ENCODE measurements at places on chromosomes 4 and X.

GRCh38 chrX:148135738-148136137 lies 154.6 kb downstream of the FMR1NB start:
- DNase-seq = no peak

- DNase-seq = no peak
These were observed 23.2 kb downstream of the APOO start for GRCh38 chrX:23884427-23885024.

DNA sequence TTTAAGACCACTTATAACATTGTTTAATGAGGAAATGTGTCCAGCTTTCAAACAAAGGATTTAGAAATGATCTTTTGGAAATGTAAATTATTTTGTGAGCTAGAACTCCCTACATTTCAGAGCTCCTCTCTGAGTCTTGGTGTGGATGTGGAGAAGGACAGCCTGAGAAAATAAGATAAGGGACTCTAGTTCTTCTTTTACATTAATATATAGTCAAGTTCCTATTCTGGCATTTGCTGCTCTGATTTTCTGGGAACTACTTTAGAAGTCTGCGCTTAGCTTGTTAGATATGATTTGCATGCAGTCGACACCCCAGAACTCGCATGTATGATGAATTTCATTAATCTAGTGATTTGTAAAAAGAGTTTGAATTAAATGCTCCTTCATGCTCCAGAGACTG lies 45.5 kb downstream of the TSPAN7 start:
- DNase-seq = no peak

DNA sequence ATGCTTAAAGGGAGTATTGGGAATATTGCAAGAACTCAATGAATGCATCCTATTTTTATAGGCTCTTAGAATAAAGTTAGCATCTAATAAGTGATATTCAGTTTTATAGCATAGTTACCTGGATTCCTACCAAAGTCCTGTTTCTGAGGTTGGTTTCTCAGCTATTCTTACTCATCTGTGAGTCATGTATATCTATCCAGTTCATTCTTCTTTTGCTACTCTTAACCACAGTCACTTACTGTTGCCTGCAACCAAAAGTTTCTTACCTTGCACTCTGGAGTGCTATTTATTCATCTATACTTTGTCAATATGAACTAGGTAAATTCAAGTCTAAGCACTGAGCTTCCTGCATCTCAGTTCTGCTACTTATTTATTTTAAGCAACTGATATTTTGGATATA lies 322.5 kb downstream of the HS3ST1 start:
- no peak for DNase-seq

DNA sequence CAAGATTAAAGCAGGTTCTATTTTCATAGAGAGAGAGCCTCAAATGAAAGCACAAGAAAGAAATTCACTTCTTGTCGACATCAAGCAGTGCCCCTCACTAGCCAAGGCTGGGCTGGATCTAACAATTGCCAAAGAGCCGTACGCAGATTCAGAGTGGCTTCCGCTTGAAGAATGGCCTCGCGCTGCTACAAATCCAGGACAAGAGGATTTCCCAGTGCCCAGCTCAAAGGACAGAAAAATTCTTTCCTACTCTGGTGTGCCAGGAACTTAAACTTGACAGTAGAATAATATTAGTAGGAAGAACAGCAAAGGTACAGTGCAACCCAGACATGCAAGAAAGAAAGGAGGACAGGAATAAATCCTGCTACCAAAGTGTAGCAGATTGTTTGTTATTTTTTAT lies 56.5 kb upstream of the PPARGC1A start:
- DNase-seq = no peak

DNA sequence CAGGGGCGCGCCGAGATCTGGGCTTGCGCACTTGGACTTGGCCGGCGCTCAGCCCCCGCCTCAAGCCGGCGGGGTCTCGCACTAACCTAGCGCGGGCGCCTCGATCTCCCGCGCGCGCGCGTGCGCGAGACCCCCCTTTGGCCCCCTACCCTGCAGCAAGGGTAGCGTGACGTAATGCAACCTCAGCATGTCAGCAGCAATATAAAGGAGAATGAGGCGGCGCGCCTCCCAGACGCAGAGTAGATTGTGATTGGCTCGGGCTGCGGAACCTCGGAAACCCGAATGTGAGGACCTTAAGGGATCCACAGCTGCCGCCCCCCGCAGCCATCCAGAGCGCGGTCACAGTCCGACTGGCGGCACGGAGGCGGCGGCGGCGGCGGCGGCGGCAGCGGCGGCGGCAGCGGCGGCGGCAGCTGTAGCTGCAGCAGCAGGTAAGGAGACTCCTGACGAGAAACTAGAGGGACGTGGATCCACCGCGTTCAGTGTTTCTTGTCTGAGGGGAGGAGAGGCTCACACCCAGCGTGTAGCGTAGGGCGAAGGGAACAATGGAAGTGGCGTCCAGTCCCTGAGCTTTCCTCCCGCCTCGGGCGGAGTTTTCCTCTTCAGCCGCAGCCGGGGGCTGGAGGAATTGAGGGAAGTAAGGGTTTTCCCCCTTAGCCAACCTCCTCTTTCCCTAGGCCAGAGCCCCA lies at the start of the genes SATL1 and ZNF711:
Gene SATL1, minus strand, starts transcription at position 19 of the 689 bp plus-strand sequence. CDS start 134,811 bp downstream, outside the sequence.
Gene ZNF711, plus strand, starts transcription at position 231 of the 689 bp plus-strand sequence. CDS start 3,582 bp downstream, outside the sequence.
- no peak for DNase-seq

DNA sequence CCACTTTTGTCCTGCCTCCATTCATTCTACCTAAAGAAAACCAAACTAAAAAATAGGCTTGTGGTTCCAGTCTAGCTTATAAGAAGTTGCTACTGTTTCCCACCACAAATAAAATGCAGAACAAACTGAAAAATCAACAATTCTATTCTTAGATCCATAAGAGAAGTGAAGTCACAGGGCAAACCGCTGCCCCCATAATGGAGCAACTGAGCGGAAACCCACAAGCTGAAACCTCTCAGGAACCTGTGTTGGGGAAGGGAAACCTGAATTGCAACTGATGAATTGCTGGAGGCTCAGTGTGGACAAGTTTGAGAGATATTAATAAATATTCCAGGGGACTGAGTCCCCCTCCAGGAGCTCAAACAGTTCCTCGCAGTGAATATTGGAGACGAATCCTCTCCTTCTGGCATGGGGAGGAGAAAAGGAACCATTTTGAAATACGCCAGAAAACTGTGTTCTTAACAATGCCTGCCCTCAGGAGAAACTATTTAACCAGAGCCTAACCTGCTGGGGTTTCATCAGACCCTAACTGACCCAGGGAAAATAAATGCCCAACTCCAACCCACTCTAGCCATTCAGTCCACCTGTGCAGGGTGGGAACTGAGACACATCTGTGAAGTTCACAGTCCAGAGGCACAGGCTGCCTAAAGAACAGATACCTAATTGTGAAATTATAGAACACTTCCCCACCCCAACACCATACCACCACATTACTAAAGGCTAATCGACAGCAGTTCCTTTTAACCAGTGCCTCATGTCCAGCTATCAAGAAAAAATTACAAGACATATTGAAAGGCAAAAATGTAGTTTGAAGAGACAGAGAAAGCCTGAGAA lies 22.8 kb upstream of the SH3RF1 start:
- DNase-seq = no peak

GRCh38 chr4:5932035-5932568 lies 39.2 kb upstream of the CRMP1 start:
- DNase-seq = no peak

DNA sequence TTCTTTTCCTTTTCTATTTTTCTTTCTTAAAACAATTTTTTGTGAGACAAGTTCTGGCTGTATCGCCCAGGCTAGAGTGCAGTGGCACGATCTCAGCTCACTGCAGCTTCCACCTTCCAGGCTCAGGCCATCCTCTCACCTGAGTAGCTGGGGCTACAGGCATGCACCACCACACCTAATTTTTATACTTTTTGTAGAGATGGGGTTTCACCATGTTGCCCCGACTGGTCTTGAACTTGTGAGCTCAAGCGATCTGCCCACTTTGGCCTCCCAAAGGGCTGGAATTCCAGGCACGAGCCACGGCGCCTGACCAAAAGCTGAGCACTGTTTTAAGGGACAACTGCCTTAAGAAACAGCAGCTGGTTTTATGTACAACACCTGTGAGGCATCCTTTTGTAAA lies 9.3 kb upstream of the NAT8L start:
- no peak for DNase-seq

DNA sequence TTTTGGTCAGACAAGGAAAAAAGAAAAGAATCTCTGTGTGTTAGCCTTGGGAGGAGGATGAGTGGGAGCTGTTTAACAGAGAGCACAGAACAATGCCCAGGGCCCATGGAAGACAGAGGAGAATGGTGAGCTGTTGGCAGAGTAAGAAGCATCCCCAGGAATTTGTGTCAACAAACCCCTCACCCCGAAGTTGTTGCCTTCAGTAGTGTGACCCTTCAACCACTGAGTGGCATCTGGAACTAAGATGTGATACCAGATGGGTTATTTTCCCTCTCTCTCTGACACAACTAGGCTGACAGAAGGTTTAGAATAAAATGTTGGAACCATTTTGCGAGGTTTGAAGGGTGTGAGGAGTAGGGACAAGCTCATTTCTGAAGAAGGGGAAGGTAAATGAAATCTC lies 25.1 kb downstream of the IGSF1 start:
- no peak for DNase-seq

DNA sequence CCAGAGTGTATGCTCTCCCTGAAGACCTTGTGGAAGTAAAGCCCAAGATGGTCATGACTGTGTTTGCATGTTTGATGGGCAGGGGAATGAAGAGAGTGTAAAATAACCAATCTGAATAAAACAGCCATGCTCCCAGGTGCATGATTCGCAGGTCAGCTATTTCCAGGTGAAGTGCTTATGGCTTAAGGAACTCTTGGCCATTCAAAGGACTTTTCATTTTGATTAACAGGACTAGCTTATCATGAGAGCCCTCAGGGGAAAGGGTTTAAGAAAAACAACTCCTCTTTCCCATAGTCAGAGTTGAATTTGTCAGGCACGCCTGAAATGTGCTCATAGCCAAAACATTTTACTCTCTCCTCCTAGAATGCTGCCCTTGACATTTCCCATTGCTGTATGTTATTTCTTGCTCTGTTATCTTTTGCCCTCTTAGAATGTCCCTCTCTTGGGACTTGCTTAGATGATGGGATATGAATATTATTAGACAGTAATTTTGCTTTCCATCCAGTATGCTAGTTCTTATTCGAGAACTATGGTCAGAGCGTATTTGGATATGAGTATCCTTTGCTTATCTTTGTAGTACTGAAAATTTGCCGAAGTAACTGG lies 88.6 kb downstream of the PLS3 start:
- DNase-seq = no peak

GRCh38 chr4:106367072-106367471 lies 1.5 kb downstream of the GIMD1 start:
- DNase-seq = no peak

DNA sequence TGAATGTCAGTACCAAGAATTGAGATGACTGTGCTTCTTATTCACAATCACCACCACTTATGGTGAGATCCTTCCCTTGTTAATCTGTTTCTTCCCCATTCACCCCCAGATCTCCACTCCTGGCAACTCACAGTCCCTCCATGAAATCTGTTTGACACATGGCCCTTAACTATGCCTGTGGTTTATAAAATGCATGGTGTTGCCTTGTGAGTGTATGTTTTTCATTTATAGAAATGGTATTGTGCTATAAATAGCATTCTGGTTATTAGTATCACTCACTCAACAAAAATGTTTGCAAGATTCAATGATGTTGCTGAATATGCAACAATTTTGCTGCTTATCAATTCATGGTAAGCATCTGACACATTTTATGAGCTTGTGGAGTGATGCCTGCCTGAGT lies 131.0 kb downstream of the PRKX start:
- no peak for DNase-seq

DNA sequence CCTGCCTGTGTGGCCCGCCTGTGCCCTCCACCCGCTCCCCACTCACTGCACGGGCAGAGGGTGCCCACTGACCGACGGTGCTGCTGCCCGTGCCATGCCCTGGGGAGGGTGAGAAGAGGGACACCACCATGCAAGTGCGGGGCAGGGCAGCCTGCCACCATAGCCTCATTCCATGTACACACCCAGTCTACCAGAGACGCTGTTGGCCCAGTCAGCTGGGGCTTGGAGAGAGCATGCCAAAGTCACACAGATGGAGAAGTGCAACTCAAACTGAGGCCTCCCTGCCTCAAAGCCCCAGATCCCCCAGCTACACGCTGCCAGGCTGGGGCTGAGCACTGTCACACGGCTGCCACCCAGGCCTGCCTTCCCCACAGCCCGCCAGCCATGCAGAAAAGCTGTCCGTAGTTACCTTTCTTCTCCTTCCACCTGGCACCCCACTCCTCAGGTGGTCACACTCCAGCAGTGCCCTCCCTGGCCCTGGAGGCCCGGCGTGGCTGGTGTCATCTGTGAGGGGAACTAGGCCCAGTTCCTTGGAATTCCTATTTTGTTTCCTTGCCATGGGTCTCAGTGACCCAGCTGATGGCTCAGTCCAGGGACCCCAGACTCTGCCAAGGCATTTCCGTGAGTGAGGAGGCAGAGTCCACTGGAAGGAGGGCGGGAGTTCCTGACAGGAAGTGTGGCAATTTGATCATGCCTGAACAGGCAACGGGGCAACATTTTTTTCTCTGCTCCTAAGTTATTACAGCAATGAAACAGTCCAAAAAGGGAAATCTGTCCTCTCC lies at the start of gene SLC2A9:
Gene SLC2A9, minus strand, starts transcription at position 627 of the 782 bp plus-strand sequence. Its CDS starts 68 bp downstream, at position 559.
- DNase-seq = no peak

DNA sequence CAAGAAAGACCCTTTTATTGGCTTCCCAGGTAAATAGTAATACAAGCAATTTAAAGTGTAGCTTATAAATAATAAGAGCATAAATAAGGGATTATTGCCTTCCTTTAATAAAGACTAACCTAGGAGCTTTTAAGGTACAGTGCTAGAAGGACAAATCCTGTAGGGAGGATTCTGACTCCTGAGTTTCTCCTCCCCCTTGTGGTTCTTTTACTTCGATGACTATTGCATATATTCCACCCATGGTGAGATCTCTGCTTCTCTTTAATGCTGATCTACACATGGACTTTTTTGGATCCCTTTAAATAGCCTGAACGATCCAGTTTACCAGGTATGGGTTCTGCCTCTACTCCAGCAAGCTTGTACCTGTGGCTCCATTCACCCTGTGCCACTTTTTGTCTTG lies 2.5 kb downstream of the GALNT7 start:
- DNase-seq = no peak

DNA sequence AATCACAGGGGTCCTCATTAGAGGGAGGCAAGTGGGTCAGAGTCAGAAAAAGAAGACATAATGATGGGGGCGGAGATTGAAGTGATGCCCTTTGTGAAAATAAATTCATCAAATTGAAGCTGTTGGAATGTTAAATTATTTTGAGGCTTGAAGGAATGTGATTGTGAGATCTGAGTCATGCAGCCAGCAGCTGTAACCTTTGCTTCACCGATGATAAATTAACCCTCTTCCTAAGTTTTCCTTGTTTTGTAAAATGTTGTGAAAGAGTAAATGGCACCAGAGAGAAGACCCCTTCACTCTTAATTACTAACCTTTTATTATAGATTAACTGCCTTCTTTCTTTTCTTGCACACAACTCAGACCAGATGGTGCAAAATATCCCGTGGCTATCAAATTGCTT lies 47.7 kb upstream of the FAM9A start:
- no peak for DNase-seq

- DNase-seq = no peak
These were observed 75.4 kb downstream of the LIMCH1 start for GRCh38 chr4:41613386-41613785.

- no peak for DNase-seq
These were observed 2.4 kb downstream of the ZMYM3 start for GRCh38 chrX:71251466-71251973.
